Bronchial smooth muscle cell (primary cell): ENCODE measurements at places on chromosomes 16 and 17. TPM values are rescaled to one million over a fixed set of nuclear protein-coding genes. Genes with fewer than 3 reads are reported as not detected.

The TP53TG3F gene
- not detected in 2 replicates for total RNA-seq

The RHBDF1 gene
- total RNA-seq, result 32.3 and 46.5 TPM in 2 replicates

The OTOP3 gene
- total RNA-seq, result not detected in 2 replicates

The NLRC3 gene
- total RNA-seq, result under 0.01 TPM in 2 replicates

The CTRL gene
- total RNA-seq, result 0.63 and 2.3 TPM in 2 replicates

The RDM1 gene
- 0.16 TPM in 1 of 2 replicates, not detected in the other for total RNA-seq

The TP53TG3C gene
- total RNA-seq, result not detected in 2 replicates

The ODAD4 gene
- total RNA-seq, result 0.26 and 1.1 TPM in 2 replicates

The GINS3 gene
- 1.0 and 1.1 TPM in 2 replicates for total RNA-seq

The TEX14 gene
- total RNA-seq, result under 0.01 TPM in 2 replicates

The PCGF2 gene
- 3.9 and 5.3 TPM in 2 replicates for total RNA-seq

The ADAT1 gene
- total RNA-seq, result 25.7 and 28.1 TPM in 2 replicates

The C16orf89 gene
- total RNA-seq, result 2.5 TPM in 1 of 2 replicates, not detected in the other

The PRRT2 gene
- 1.9 and 4.4 TPM in 2 replicates for total RNA-seq

The KATNIP gene
- 18.8 and 20.3 TPM in 2 replicates for total RNA-seq

The HNF1B gene
- total RNA-seq, result not detected in 2 replicates

The C16orf46 gene
- 0.16 and 0.34 TPM in 2 replicates for total RNA-seq

The RNF157 gene
- 0.32 and 0.34 TPM in 2 replicates for total RNA-seq

The GJD3 gene
- total RNA-seq, result 2.4 and 3.0 TPM in 2 replicates

The TPSB2 gene
- not detected in 2 replicates for total RNA-seq

The NEK8 gene
- total RNA-seq, result 5.0 and 7.2 TPM in 2 replicates

The OR1F1 gene
- not detected in 2 replicates for total RNA-seq

The OR3A3 gene
- total RNA-seq, result not detected in 2 replicates

The TBC1D3K gene
- total RNA-seq, result not detected in 2 replicates

The PRSS27 gene
- 0.69 and 1.1 TPM in 2 replicates for total RNA-seq

The BIRC5 gene
- 6.3 and 15.4 TPM in 2 replicates for total RNA-seq

The SPATA32 gene
- total RNA-seq, result not detected in 2 replicates

The PRAC1 gene
- total RNA-seq, result not detected in 2 replicates

The ANKRD13B gene
- total RNA-seq, result 5.2 and 10.9 TPM in 2 replicates

The SNAI3 gene
- total RNA-seq, result under 0.01 TPM in 1 of 2 replicates, not detected in the other

The RAB26 gene
- total RNA-seq, result 3.2 and 5.5 TPM in 2 replicates

The ALDH3A1 gene
- 0.16 and 0.43 TPM in 2 replicates for total RNA-seq

The ZG16 gene
- total RNA-seq, result not detected in 2 replicates

The C17orf78 gene
- not detected in 2 replicates for total RNA-seq

The MYH1 gene
- total RNA-seq, result not detected in 2 replicates
